ENCODE measurements at places on chromosomes 11 and 22.

GRCh38 chr11:79017811-79018210 is 423.0 kb downstream of the TENM4 start:
- DNase-seq, result no peak

DNA sequence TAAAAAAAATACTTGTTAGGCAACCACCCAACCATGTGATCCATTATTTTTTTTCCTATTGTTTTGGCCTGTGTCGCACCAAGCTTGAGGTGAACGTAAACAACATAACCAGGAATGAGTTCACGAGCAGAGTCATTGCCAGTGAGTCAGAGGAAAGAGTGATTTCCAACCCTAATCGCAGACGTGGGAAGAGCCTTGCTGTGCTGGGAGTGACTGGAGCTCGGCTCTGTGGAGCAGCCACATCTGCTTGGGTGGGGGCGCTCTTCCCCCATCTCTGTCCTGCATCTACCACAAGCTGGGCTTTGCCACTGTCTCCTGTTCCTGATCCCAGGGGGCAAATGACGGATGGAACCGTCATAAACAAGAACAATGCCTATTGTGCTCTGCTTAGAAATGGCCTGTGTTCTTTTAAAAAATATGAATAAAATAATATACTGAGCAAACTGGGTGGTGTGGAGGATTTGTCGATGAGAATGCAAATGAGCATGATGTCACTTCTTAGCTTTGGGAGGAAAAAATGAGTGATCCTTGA is 210.0 kb downstream of the KIRREL3 start:
- DNase-seq, result no peak

GRCh38 chr11:75351791-75352587 is 528 bp upstream of the ARRB1 start:
- peak; percentile 45 for DNase-seq

- peak; percentile 7 for DNase-seq
Measured at GRCh38 chr11:12813371-12814225, 139.4 kb downstream of the TEAD1 start.

DNA sequence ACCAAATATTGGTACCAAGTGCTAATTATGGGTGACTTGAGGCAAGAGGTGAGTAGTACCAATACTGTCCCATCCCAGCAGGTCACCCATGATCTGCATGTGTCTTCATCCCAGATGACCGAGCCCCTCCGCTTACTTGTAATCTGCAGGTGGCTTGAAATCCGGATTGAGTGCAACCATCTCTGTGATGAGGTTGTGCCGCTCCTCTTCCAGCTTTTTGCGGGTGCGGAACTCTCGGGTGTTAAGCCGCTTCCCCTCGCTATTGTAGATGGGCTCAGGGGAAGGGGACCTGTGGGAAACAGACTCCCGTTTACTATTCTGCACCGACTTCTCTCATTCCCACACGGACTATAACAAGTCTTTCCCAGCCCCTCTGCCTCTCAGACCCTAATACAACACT is 8.2 kb downstream of the SF1 start:
- DNase-seq, result no peak

GRCh38 chr11:116406042-116406441 is 366.7 kb downstream of the BUD13 start:
- DNase-seq, result no peak

DNA sequence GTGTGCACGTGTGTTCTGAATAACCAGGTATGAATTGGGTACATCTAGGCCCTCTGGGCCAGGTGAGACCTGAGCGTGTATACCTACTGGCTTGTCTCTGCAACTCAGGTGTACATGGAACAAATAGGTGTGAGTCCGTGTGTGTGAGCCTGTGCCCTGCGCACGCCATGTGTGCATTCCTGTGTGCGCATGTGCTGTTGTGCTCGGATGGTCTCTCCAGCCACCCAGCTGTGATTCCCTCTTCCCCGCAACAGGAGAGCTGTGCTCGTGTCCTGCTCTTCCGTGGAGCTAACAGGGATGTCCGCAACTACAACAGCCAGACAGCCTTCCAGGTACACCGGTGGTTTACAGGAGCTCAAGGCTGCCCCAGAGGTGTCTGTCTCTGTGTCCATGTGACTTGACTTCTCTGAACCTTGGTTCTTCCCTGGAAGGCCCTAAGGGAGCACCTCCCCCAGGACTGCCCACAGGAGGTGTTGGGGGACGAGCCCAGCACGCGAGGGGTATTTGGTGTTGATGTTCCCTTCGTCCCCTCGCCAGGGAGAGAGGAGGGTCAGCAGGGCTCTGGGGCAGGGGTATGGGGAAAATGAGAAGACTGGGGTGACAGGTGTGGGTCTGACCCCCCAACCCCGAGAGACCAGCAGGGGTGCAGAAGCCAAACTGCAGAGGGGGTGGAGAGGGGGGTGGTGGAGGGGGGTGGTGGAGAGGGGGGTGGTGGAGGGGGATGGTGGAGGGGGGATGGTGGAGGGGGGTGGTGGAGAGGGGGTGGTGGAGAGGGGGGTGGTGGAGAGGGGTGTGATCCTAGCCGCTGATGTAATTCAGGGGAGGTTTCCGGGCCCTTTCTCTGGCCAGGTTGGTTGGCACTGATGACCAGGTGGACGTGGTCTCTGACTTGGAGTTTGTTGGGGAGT is 10.7 kb downstream of the SHANK3 start:
- DNase-seq, result no peak

- no peak for DNase-seq
Measured at GRCh38 chr11:31259797-31260196, 109.7 kb downstream of the DCDC1 start.

DNA sequence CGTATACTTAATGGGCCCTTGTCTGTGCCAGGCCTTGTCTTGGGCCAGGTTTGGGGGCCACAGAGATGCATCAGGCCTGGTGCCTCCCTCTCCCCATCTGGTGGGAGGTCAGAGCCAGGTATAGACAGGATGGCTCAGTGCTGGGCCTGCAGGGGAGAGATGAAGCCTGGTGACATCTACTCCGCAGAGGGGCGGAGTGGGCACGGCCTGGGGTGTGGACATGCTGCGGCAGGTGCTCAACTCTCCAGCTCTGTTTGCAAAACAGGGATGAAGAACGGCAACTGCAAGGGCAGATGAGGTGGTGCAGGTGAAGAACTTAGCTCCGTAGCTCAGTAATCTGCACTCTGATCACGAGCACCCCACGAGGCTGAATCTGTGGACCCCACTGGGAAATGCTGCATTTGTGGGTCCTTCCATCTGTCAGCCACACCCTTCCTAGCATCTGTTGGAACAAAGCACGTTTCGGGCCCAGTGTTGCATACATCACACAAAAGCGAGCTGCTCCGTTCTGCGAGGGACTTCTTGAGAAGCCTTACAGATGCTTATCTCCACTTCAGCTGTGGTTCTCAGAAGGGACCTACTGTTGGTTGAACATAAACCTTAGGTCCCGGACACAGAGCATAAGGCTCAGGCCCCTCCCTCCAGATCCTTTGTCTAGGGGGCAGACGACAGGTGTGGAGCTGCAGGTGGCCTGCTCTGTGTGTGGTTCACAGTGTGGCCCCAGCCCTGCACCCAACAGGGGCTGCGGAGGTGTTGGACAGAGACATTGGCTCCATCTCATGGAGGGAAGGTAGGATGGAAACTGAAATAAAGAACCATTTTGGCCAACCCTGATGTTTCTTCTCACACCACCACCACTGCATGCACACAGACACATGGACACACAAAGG is 78.3 kb downstream of the LRRC32 start:
- no peak for DNase-seq

DNA sequence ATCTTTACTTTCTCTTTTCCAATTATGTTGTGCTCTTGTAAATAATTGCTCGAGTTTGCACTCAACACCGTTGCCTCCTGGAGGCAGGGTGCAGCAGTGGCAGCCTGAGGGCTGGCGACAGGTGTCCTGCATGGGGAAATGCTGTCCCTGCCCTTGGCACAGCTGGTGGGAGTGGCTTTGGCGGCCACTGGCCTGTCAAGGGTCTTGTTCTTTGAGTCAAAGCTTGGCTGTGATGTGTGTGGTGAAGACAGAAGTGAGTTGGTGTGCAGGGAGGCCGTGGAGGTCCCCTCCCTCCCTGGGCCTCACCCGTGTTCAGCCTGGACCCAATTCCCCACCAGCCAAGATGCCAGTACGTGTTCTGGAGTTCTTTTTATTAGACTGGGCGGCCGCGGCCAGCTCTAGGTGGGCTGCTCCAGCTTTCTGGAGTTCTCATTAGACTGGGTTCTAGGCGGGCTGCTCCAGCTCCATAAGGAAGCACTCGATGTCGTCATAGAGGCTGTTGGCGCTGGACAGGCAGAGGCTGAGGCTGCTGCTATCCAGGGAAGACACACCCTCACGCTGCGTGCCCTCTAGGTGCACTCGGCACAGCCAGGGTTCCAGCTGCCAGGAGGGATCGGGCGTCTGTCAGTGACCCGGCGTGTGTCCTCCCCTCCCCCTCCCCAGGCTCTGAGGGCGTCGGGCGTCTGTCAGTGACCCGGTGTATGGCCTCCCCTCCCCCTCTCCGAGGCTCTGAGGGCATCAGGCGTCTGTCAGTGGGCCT is 3.4 kb downstream of the IRF7 start:
- DNase-seq, result peak; percentile 43

DNA sequence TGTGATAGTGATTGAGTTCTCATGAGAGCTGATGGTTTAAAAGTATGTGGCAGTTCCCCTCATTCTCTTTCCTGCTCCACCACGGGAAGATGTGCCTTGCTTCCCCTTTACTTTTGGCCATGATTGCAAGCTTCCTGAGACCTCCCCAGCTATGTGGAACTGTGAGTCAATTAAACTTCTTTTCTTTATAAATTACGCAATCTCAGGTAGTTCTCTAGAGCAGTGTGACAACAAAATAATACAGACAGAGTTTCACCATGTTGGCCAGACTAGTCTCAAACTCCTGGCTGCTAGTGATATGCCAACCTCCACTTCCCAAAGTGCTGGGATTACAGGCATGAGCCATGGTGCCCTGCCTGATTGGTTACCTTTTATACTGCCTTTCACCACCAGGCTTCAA is 755.2 kb downstream of the METTL15 start:
- no peak for DNase-seq

DNA sequence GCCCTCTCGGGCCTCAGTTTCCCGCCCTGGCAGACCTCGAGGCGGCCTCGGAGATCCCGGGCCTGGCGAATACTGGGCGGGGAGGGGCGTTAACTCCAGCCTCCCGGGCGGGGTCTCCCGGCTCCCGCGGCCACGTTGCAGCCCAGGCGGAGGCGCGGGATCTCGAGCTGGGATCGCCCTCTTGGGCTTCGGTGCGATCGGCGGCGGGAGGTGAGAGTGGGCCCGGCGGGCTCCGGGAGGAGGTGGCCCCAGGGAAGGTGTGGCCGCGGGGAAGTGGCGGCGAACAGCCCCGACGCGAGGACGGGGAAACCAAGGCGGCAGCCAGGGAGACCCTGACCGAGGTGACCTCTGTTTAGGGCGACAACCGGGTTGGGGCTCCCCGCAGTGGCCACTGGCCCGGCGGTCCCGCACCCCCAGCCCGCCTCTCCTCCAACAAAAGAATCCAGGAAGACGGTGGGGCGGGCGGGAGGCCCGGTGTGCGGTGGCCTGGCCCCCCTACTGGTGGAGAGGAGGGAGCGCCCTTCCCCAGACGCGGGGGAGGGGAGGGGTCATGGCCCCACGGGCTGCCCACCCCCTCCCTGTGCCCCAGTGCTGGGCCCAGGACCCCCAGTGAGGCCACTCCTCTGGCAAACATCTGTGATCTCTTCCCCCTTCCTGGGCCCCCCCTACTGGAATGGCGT is at the start of gene PHETA2:
TSS of gene PHETA2 (plus strand) at position 117 of the 680 bp plus-strand sequence. CDS start 3,046 bp downstream, outside the sequence.
- no peak for DNase-seq

DNA sequence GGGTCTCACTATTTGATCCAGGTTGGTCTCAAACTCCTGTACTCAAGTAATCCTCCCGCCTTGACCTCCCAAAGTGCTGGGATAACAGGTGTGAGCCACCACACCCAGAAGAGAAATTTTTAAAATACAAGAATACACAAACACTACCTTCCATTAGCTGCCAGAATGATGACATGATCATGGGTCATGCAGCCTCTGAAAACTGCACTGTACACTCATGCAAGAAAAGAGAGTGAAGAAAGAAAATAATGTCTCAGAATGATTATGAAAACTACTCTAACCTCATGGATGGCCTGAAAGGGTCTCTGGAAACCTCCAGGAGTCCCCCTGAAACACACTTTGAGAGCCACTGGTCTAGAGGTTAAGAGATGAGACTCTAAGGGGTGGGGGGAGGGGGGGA is 18.8 kb downstream of the VPS37C start:
- no peak for DNase-seq

- DNase-seq, result no peak
Measured at GRCh38 chr11:27660171-27660570, 40.1 kb downstream of the BDNF start.

GRCh38 chr22:32776802-32777201 is 24.7 kb upstream of the TIMP3 start:
- DNase-seq, result peak; percentile 25

- no peak for DNase-seq
Measured at GRCh38 chr11:11947825-11948224, 60.6 kb downstream of the DKK3 start.

DNA sequence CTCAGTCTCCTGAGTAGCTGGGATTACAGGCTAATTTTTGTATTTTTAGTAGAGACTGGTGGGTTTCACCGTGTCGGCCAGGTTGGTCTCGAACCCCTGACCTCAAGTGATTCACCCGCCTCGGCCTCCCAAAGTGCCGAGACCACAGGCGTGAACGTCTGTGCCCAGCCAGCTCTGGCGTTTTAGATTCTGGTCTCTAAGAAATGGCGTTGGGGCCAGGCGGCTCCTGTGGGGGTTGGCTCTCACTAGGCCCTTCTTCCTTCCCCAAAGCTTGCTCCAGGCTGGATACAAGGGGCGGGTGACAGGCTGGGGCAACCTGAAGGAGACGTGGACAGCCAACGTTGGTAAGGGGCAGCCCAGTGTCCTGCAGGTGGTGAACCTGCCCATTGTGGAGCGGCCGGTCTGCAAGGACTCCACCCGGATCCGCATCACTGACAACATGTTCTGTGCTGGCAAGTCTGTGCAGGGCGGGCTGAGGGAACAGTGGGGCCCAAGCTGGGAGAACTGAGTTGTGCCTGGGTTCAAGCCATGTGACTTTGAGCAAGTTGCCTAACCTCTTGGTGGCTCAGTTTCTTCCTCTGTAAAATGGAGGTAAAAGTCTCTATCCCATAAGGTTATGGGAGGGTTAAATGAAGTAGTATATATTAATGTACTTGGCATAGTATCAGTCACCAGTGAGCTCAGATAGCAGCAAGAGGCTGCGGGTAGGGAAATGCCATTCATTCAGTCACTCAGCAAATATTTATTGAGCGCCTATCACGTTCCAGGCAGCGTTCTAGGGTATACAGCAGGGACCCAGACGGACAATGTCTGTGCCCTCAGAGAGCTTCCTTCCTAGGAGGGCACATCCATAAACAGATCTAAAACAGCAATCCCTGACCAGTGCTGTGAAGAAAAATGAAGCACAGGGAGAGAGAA is 10.4 kb downstream of the F2 start:
- no peak for DNase-seq

DNA sequence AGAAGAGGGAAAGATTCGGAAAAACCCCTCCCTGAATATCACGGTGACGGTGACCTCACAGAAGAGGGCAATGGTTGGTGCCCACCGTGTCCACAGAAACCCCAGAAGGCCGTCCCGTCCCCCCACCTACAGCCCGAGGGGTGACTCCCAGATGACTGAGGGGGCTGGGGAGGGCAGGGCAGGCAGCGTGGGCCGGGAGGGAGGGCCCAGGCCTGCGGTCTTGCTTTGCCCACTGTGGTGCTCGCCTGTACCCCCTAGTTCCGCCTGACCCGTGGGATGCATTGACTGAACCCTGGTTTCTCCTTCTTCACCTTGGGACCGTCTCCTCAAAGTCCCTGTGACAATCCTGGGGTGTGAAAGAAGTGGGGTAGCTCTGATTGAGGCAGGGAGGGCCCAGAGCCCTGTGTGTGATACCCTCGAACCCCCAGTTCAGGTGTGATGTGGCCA is 526.7 kb downstream of the BRD1 start:
- DNase-seq, result no peak

- DNase-seq, result no peak
Measured at GRCh38 chr11:44952082-44952481, 1.4 kb upstream of the TP53I11 start.

All from NCI-H82 (cell line).